Stimulated activated memory B cell treated with anti-CD40 and anti-IgM and Interleukin-4, amounts not matched to agents 10 μg/mL and 1 μg/mL and 100 μg/mL, for 72 hours (primary cell): ENCODE measurements at places on chromosomes 1 and 21.

DNA sequence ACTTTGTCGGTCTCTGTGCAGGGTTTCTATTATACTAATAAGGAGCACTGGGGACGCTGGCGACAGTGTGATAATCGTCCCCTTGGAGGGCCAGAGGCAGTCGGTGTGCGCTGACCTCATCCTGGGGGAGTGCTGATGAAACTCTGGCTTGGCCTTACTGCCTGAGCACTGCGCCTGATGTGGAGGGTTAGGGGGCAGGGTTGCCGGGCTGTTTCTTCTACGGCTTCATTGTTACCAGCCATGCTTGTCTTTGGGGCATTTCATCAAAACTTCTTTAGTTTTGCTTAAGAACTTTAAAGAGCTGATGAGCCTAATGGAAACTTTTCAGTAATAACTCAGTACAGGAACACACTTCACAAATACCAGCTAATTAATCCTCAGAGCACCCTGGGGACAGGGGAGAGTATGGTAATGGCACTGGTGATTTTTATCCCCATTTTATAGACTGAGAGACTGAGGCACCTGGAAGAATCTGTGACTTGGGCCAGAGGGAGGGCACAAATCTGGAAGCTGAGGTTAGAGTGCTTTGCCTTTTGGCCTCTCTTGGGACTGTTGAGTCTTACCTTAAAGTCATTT is 81.8 kb downstream of the PEX14 start:
- no peaks in the 10 kb centered on the region for H3K27me3 ChIP-seq
- peak overlapping the region; percentile 34 for H3K4me3 ChIP-seq
- peaks cover 20% of the 10 kb centered on the region for H3K36me3 ChIP-seq
- peaks cover 39% of the 10 kb centered on the region for H3K4me1 ChIP-seq

DNA sequence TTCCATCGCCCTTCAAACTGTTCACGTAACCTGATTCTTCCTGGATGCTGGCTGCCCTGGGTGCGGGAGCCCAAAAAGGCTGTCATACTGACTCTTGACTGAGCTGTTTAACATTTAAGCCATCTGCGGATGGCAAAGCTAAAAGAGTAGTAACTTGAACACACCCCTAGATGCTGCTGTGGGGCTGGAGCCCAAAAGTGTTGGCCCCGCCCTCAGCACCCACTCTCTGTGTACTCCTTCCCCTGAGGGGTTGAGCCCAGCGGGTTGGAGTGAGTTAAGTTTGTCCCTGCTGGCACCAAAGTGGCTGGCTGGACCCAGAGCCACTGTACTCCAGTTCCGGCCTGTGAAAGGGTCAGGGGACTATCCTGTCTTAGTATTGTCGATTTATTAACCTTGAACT is 640.6 kb downstream of the PTPRU start:
- H3K27ac ChIP-seq = no peak overlapping the region
- ATAC-seq = no peak
- peaks cover 21% of the 10 kb centered on the region for H3K27me3 ChIP-seq
- H3K4me3 ChIP-seq = no peak overlapping the region
- H3K4me1 ChIP-seq = no peaks in the 10 kb centered on the region
- H3K36me3 ChIP-seq = no peaks in the 10 kb centered on the region

DNA sequence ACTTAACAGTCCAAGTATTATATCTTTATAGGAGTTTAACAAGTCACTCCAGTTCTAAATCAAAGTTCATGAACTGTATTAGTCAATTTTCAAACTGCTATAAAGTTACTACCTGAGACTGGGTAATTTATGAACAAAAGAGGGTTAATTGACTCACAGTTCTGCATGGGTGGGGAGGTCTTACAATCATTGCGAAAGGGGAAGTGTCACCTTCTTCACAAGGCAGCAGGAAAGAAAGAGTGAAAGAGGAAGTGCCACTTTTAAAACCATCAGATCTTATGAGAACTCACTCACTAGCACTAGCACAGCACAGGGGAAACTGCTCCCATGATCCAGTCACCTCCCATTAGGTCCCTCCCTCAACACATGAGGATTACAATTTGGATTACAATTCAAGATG is 70.0 kb downstream of the CLCA4 start:
- peaks cover 21% of the 10 kb centered on the region for H3K36me3 ChIP-seq
- no peak overlapping the region for H3K4me3 ChIP-seq
- peak; percentile 100 for ATAC-seq
- H3K27ac ChIP-seq = peak overlapping the region; percentile 10
- H3K27me3 ChIP-seq = no peaks in the 10 kb centered on the region
- H3K4me1 ChIP-seq = peaks cover 16% of the 10 kb centered on the region

DNA sequence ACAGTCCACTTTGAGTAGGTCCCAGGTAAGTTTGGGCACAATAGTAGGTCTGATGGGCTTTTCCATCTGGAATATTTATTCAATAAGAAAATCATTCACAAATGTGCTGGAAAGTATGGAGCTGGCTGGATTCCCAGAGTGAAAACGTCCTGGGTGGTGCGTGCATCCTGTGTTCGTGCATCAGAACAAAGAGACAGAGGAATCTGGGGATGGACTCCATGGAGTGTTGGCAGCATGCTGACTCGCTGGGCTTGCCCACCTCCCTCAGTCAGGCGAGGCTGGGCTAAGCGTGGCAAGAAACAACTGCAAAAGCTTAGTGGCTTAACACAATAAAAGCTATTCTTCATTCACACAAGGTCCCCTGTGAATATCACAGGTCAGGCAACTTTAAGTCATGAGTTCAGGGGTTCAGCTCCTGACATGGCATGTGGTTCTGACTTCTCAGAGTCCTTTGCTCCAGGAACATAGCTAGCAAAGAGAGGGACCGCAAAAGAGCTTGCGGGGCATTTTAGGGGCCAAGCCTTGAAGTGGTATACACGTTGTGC is 151.6 kb upstream of the ZNF644 start:
- no peaks in the 10 kb centered on the region for H3K36me3 ChIP-seq
- no peaks in the 10 kb centered on the region for H3K4me1 ChIP-seq
- H3K27ac ChIP-seq = no peak overlapping the region
- ATAC-seq = no peak
- peaks cover 21% of the 10 kb centered on the region for H3K27me3 ChIP-seq

GRCh38 chr1:213274140-213274539 is 223.1 kb downstream of the RPS6KC1 start:
- ATAC-seq = no peak
- H3K36me3 ChIP-seq = peaks cover 58% of the 10 kb centered on the region
- H3K27ac ChIP-seq = no peak overlapping the region
- no peaks in the 10 kb centered on the region for H3K4me1 ChIP-seq

DNA sequence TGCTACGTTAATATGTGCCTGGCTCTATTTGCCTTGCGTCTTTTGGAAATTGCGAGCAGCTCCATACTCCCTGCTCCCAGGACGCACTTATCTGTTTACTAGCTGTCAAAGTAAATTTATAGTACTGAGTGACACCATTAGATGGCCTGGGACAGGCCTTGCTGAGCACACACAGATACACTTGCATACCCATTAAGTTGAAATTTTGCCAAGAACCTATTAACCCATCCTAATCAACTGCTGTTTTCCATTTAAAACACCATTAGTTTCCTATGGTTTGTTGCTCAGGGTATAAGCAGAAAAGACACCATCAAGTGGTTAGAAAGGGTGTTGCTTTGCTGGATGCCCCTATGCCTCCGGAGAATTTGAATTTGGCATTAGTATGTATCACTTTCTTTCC is 187.3 kb downstream of the SLC44A5 start:
- H3K4me3 ChIP-seq = no peak overlapping the region
- no peaks in the 10 kb centered on the region for H3K4me1 ChIP-seq
- ATAC-seq = no peak
- no peak overlapping the region for H3K27ac ChIP-seq
- no peaks in the 10 kb centered on the region for H3K27me3 ChIP-seq
- H3K36me3 ChIP-seq = no peaks in the 10 kb centered on the region

DNA sequence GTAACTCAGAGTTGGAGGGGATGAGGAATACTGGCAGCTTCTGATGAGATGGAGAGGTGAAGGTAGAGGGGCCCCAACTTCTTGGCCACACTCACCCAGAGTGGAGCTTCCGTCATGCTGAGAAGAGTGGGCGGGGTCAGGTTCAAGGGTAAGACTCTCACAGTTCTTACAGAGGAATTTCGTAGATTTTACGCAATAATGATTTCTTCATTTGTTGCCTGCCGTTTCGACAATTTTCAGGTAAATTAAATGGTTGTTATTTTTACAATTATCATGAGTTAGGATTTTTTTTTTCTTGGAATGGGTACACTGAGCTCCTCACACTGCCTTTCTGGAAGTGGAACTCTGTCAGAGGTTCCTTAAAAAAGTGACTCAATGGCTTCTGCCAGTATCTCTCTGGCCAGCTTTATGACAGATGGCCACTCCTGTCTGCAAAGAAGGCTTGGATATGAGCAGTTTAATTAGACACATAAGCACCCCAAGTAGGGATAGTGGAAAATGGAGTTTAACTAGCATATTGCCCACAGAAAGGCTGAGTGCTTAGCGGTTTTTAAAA is 13.8 kb upstream of the NLRP3 start:
- H3K4me3 ChIP-seq = no peak overlapping the region
- peaks cover 19% of the 10 kb centered on the region for H3K4me1 ChIP-seq
- no peaks in the 10 kb centered on the region for H3K36me3 ChIP-seq

- ATAC-seq = no peak
- H3K27me3 ChIP-seq = peaks cover 27% of the 10 kb centered on the region
- no peak overlapping the region for H3K27ac ChIP-seq
- H3K4me3 ChIP-seq = no peak overlapping the region
These were observed 80.7 kb upstream of the CD34 start for GRCh38 chr1:207991583-207992026.

DNA sequence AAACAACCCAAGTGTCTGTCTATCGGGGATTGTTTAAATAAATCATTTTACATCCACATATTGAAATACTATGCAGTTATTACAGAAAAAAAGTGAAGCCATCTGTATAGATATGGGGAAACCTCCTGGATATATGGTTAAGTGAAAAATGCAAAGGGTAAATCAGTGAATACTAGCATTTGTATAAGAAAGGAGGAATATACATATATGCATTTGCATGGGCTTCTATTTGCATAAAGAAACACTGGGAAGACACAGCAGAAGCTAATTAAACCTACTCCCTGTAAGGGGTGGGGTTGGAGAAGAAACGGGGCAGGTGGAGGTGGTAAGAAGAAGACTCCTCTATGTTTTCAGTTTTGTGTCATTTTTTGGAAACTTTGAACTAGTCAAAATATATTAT is 16.6 kb upstream of the KIRREL1 start:
- no peaks in the 10 kb centered on the region for H3K4me1 ChIP-seq
- no peak overlapping the region for H3K4me3 ChIP-seq
- H3K27me3 ChIP-seq = peaks cover 45% of the 10 kb centered on the region
- H3K36me3 ChIP-seq = no peaks in the 10 kb centered on the region

- ATAC-seq = peak; percentile 79
- peaks cover 99% of the 10 kb centered on the region for H3K4me1 ChIP-seq
- H3K4me3 ChIP-seq = peak overlapping the region; percentile 58
- no peaks in the 10 kb centered on the region for H3K27me3 ChIP-seq
- H3K27ac ChIP-seq = peak overlapping the region; percentile 89
These were observed 34.3 kb upstream of the ECE1 start for GRCh38 chr1:21324368-21325141.

- no peak overlapping the region for H3K4me3 ChIP-seq
- peaks cover 40% of the 10 kb centered on the region for H3K27me3 ChIP-seq
- no peaks in the 10 kb centered on the region for H3K4me1 ChIP-seq
- no peaks in the 10 kb centered on the region for H3K36me3 ChIP-seq
These were observed 74.7 kb upstream of the OLIG2 start for GRCh38 chr21:32951041-32951440.

DNA sequence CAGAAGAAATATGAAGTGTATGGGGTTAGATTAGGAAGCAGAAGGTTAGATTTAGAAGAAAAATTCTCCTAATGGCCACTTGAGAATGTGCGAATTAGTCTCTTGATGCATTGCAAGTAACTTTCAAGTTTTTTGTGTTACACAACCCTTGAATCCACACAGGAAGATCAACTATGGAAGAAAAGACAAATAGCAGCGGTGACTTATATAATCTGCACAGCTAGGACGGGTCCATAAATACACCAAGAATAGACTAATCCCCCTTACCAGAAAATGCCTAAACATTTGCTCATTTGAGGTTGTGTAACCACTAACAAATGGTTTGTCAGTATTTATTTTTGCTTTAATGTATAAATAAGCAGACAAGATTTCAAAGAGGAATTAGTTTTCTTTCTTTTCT is 182.6 kb downstream of the TGFB2 start:
- H3K4me1 ChIP-seq = no peaks in the 10 kb centered on the region
- no peak overlapping the region for H3K27ac ChIP-seq
- H3K36me3 ChIP-seq = no peaks in the 10 kb centered on the region
- H3K4me3 ChIP-seq = no peak overlapping the region
- peaks cover 25% of the 10 kb centered on the region for H3K27me3 ChIP-seq

GRCh38 chr1:160437432-160438316 is 37.3 kb downstream of the VANGL2 start:
- peak overlapping the region; percentile 92 for H3K27ac ChIP-seq
- H3K4me1 ChIP-seq = peaks cover 36% of the 10 kb centered on the region
- peaks cover 12% of the 10 kb centered on the region for H3K36me3 ChIP-seq
- H3K27me3 ChIP-seq = no peaks in the 10 kb centered on the region
- H3K4me3 ChIP-seq = peak overlapping the region; percentile 54

DNA sequence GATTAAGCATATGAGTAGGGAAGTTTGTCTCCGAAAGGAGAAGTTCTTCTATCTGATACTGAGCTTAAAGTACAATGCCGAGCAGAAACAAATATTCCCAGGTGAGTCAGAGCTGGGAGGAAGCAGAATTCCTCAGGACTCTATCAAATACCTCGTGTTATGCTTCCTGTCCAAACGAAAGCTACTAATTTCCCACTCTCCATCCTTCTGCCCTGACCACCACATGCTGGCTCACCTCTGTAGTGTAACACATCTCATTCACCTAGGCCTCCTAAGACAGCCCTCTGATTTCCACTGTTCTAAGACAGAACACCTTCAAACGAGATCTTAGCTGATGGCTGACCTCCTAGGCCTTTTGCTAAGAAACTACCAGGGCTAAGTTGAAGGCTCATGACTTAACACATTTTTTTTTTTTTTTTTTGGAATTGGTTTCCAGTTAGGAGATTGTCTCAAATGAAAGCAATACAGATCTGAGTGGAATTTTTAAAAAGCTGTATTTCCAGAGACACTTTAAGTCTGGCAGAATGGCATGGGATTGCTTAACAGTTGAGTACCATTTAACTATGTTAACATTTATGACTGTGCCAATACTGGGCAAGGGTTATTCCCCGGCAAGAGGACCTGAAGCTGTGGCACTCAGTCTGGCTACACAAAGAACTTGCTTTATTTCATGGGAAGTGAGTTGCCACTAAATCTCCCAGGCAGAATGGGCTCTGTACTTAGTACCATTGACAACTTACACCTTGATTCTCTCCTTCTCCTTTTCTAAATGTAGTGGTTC is 583.4 kb downstream of the DPYD start:
- H3K4me1 ChIP-seq = no peaks in the 10 kb centered on the region
- H3K27me3 ChIP-seq = no peaks in the 10 kb centered on the region
- no peaks in the 10 kb centered on the region for H3K36me3 ChIP-seq
- no peak for ATAC-seq
- H3K27ac ChIP-seq = no peak overlapping the region

- peak overlapping the region; percentile 86 for H3K27ac ChIP-seq
- peak overlapping the region; percentile 95 for H3K4me3 ChIP-seq
- no peak for ATAC-seq
These were observed 504 bp downstream of the H6PD start for GRCh38 chr1:9235096-9235459.
